H1 (cell line): ENCODE measurements at places on chromosomes 13 and 19. TPM values are rescaled to one million over a fixed set of nuclear protein-coding genes. Genes with fewer than 3 reads are reported as not detected.
A peak's percentile ranks its signal among the peaks of the same experiment; 100 is the strongest.

DNA sequence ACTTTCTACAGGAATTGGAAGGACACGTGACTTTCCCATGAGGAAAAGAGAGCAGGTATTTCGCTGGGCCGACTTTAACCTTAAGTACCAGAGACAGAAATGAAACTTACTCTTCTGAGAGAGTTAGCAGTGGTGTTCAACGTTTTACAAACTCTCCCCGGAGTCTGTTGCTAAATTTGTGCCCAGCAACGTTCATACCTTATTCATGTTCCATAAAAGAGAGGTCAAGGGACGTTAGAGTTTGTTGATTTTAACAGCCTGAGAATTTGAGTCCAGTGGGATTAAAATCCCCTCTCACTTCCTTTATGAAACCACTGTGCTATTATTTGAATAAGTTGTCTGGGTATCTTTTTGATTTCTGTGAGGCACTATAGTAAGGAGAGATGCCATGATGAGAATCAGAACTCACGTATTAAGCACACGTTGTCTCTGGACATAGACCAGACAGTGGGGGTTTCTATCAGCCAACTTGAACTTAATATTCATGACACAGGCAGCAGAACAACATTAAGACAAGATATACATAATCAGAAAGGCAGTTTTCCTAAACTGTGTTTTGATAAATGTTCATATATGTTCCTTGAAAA lies 33.4 kb downstream of the SPRY2 start:
- no peak for DNase-seq

DNA sequence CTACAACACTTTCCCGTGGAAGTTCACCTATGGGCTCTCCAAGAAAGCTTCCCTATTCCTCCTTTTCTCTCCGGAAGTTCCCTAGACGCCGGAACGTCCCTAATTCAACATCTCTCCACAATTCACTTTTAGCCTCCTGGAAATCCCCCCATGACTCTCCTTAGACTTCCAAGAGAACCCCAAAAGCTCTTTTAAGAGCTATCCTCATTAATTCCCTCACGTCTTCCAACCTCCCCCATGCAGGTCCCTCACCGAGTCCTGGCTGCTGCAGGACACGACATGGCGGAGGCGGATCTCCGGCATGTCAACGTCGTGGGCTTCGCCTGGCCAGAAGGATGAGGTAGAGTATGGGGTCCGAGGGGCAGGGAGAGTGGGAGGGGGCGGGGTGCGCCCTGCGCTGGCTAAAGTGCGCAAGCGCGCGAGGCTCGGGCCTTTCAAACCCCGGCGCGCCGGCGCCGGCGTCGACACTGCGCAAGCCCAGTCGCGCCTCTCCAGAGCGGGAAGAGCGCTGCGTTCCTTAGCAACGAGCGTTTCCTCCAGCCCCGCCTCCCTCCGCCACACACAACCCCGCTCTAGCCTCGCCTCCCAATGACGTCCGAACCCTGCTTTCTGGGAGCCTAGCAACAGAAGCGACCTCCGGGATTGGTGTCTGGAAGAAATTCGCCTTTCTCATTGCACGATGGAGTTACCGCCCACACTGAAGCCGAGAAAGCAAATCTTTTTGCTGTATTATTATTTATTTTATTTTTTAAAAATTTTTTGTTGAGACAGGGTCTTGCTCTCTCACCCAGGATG lies at the start of the genes PINLYP and XRCC1:
Gene PINLYP (plus strand): TSS at position 646 of the 795 bp plus-strand sequence. CDS start 1,391 bp downstream, outside the sequence.
Gene XRCC1 (minus strand): TSS at position 372 of the 795 bp plus-strand sequence. CDS start 69 bp downstream, at position 303.
- peak; percentile 93 for DNase-seq

GRCh38 chr13:98482476-98483444 lies 94.1 kb downstream of the STK24 start:
- no peak for DNase-seq

- peak; percentile 97 for DNase-seq
Measured at GRCh38 chr19:39031368-39032062, 834 bp downstream of the FBXO27 start.

DNA sequence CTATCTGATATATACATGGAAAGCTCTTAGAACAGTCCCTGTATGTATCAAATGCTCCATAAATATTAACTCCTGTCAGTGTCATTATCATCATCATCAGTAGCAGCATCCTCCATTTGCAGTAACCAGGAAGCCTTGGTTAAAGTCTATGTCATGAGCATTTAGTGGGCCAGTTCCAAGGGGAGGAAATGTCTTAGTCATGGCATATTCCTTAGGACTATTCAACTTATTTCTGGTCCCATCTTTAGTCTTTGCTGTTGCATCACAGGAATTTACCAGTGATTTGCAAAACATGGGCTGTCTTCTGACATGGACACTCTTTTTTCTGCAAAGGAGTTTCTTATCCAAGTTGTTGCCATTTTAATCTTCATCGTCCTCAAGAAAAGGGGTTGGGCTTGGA lies 98.4 kb downstream of the WDFY2 start:
- DNase-seq, result no peak

- DNase-seq, result no peak
Measured at GRCh38 chr13:98307463-98308085, 130.5 kb upstream of the RNF113B start.

GRCh38 chr13:74305876-74306275 lies 171.7 kb upstream of the KLF12 start:
- no peak for DNase-seq

PSG6 gene
- total RNA-seq, result not detected in 2 replicates
